ENCODE measurements at places on chromosomes 5 and 9. TPM values are rescaled to one million over a fixed set of nuclear protein-coding genes. Genes with fewer than 3 reads are reported as not detected.

Gene SLC6A18
- 0.11 TPM for polyA plus RNA-seq

Gene EQTN
- not detected for polyA plus RNA-seq

Gene MZB1
- polyA plus RNA-seq, result 0.22 TPM

- DNase-seq, result no peak
Observed at GRCh38 chr9:107175816-107176435, 107.2 kb upstream of the RAD23B start.

DNA sequence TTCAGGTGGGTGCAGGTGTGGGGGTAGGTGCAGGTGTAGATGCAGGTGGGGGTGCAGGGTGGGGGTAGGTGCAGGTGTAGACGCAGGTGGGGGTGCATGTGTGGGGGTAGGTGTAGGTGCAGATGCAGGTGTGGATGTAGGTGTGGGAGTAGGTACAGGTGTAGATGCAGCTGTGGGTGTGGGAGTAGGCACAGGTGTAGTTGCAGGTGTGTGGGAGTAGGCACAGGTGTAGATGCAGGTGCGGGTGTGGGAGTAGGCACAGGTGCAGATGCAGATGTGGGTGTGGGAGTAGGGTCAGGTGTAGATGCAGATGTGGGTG lies 94.6 kb downstream of the PHF2 start:
- no peak for DNase-seq

- DNase-seq, result no peak
Observed at GRCh38 chr5:124906339-124907097, 160.1 kb upstream of the ZNF608 start.
